Stimulated activated CD8-positive, alpha-beta memory T cell treated with anti-CD3 and anti-CD28 coated beads, Interleukin-2, amount 100 ng/mL, for 1 hour (primary cell): ENCODE measurements at places on chromosomes 6 and 20.

DNA sequence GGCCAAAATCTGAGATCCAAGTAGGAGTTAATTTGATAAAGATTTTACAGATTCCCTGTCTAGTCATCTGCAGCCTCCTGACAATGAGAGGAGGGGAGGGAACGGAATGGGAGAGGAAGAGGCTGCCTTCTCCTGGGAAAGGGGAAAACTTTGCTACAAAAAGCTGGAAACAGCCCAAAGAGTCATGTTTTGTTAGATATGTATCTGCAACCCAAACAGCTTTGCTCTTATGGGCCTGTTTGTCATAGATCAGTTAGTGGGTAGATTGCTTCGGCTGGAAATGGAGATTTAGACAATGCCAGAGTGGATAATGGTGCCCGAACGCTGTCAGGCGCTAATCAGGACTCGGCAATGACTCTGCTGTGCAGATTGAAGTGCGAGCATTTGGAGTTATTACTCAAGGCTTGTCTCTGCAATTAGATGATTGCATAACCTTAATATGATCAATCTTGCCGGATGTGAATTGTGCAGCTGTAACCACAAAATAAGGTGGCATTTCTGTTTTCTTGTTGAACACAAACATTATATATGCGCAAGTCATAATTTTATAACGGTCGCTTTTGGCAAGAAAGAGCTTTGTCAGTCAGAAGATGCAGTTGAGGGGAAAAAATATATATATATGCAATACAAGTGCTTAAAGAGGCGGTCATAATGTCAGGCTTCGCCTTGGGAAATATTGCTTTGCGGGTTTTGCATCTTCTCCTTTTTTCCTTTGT is 92.4 kb upstream of the MAFB start:
- no peak for DNase-seq

DNA sequence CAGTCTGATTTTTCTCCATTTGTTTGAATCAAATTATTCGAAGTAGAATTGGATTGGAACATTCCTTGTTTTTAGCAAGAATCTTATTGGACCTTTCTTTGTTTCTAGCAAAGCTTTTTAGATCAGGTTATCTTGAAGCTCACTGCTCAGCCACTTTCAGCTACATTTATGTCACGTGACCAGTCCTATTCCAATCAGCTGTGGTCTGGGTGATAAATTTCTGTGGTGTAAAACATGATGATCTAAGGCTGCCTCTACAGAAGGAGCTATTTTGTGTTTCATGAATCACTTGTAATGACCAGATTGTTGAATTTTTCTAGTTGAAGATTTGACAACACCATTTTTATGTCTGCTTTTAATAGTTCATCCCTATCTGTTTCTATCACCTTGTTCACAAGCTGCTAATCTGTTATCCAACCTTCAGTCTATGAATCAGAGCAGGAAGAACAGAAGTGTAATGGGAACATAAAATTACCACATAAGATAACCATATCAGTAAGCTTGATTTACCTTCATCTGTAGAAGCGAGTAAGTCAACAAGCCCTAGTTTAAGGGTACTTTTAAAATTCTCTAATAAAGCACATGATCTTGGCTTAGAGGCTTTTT is 101.0 kb upstream of the MAP3K7 start:
- no peak for DNase-seq

DNA sequence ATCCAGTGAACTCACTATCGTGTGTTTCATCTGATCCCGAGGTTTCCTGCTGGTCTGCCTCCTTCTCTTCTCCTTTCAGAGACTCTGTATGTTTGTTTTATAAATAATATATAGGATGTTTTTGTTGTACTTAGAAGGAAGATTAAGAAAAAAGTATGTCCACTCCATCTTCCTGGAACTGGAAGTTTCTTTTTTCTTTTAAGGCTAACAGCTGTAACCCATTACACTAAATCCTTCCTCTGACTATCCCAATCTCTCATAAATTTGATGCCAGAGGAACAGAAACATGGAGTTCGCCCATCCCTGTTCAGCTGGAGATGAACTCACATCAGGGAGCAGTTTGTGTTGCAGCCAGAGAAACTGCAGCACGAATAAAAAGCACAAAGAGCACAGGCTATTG is 20.7 kb downstream of the RIPK1 start:
- DNase-seq: no peak

- DNase-seq: no peak
Measured at GRCh38 chr6:10746915-10747250, 722 bp upstream of the TMEM14B start.

DNA sequence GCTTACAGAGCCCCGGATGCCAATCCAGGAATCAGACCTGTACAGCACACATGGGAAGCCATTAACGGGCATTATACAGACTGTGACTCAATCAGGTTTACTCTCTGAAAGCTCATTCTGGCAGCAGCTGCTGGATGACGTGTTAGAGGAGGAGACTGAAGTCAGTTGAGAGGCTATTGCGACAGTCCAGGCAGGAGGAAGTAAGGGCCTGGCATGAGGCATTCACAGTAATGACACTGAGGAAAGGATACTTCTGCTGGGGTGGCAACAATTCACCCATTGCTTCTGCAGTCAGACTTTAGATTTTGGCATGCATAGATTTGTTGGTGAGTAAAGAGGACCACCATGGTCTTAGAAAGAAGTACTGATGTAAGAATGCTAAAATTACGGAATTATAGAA is 151.0 kb upstream of the HEY2 start:
- no peak for DNase-seq

GRCh38 chr6:32460528-32460927 is 20.8 kb downstream of the HLA-DRA start:
- no peak for DNase-seq

GRCh38 chr6:33008944-33009861 is at the start of gene HLA-DOA:
TSS of gene HLA-DOA (minus strand) at chr6:33009591.
- peak; percentile 24 for DNase-seq

- no peak for DNase-seq
Measured at GRCh38 chr20:45117581-45117980, 2.6 kb upstream of the WFDC5 start.

DNA sequence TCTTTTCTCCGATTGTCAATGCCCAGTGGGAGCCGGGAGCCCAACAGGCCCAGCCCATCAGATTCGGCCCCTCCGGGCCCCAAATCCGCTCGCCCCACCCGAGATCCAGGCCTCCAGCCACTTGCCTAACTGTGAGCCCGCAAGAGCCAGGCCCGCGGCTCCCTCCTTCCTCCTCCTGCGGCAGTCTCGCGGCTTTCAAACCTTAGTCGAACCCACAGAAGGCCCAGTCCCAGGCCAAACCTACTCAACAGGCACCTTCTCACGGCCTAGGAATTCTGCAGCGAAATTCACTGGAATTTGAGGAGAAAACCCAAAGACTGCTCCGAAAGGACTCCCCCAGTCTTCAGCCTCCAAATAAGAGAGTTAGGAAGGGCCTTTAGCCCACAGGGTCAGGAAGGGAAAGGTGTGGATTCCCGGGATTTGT is 2.8 kb upstream of the TFAP2A start:
- no peak for DNase-seq

- DNase-seq: peak; percentile 80
Measured at GRCh38 chr20:38434770-38435554, at the start of gene SNHG17. TSS of gene SNHG17 (minus strand) at chr20:38435328.

DNA sequence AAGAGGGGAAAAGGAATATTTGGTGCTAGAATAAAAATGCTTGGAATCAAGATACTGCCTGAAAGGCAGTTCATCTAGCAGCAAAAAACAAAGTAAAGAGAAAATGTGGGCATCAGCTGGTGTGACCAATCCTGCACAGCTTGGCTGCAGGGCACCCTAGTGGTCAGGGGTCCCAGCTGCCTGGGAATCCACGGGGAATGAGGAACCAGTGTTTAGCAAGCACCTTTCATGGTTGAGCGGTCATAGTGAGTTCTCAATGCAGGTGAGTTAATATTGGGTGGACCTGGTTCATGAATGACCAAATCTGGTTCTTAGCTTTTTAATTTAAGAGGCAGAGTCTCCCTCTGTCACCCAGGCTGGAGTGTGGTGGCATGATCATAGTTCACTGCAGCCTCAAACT is 53.3 kb downstream of the CAP2 start:
- no peak for DNase-seq

DNA sequence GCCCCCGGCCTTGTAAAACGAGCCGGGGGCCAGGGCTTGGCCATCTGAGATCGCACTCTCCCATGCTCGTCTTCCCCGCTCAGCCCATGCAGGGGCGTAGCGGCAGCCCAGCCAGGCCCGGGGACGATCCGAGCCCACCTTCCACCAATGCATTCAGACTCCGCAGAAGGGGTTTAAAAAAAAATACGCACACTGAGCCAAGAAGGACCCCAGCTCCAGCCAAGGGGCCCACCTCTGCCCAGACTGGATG is 320 bp downstream of the GSTA4 start:
- DNase-seq: no peak

- peak; percentile 71 for DNase-seq
Measured at GRCh38 chr20:51404297-51405060, 138.0 kb downstream of the NFATC2 start.

DNA sequence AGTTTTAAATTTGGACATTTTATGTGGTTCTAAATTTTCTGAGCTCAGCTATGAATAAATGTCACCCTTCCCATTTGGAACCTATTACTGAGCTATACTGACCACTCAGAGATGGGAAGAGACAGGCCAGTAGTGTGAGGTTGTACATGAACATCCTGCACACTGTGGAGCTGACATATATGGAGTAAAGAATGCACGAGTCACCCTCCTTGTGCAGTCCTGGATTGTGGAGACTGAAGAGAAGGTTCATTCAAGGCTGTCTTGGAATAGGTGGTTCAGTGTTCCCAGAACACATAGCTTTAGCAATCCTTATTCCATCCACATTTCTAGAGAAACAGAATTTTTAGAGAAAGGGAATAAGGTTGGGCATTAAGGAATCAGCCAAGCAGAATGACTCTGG is 50.3 kb upstream of the OGFRL1 start:
- no peak for DNase-seq

DNA sequence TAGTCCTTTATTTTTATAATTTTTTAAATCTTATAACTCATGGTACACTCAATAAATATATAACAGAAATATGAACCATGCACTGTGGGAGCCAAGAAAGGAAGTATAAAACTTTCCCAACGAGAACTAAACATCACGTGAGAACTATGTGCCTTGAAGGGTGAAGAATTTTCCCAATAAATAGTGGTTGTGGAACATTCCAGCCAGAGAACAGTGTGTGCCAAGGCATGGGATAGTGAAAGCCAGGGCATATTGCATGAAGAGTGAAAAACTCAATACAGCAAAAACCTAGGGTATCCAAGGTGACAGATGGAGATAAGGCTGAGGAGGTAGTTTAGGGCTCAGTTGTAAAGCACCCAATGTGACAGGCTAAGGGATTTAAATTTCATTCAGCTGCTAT is 86.1 kb downstream of the SIM1 start:
- no peak for DNase-seq

- no peak for DNase-seq
Measured at GRCh38 chr20:49989234-49990065, 6.7 kb downstream of the SNAI1 start.

DNA sequence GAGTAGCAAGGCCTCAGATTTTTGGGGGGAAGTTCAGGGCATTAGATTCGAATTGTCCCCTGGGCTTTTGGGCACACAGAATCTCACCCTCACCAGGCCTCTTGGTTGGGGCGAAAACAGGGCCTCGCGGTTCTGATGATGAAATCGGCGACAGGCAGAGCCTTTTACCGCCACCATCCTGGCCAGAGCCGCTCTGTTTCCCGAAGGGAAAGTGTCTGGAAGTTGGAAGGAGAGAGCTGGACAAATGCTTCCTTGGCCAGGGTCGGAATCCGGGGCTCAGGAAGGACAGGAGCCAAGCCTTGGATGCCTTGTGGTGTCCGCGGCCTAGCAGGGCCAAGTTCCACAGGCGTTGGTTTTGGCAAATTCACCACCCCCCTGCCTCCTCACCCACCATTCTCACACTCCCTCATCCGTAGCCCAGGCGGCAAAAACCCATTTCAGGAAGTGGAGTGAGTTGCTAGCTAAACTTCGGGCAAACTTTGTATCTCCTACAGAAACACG is 3.5 kb upstream of the TFAP2A start:
- DNase-seq: no peak

- DNase-seq: no peak
Measured at GRCh38 chr6:170440437-170440836, 112.7 kb downstream of the PSMB1 start.

- DNase-seq: no peak
Measured at GRCh38 chr6:43738877-43739641, 31.0 kb upstream of the VEGFA start.

GRCh38 chr6:118743746-118744145 is 92.4 kb upstream of the CEP85L start:
- DNase-seq: no peak

DNA sequence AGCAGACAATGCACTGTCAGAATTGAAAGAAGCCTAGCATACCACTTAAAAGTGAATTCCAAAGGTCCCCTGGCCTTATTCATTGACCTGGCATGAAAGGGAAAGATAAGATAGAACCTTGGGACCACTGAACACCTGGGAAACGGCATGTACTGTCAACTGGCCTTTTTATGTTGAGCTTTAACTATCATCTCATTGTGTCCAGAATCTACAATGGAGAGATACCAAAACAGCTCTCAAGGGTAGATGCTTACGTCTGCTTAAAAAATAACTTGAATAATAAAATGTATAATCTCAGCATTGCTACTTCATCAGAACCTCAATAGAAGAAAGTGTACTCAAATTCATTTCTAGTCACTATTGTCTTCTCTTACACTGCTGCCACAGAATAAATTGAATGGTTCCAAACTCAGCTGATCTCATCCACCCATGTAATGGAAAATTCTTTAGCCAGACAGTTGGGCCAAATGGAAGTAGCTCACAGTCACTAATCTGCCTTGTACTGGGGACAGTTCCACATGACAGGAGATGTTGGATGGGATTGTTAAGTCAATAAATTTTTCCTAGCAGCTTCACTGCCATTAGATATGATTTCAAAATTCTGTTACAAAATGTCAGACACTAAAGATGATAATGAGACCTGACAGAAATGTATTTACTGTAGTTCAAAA is 93.8 kb downstream of the MLIP start:
- DNase-seq: no peak

GRCh38 chr20:47872341-47872740 is 87.1 kb upstream of the SULF2 start:
- no peak for DNase-seq

- DNase-seq: no peak
Measured at GRCh38 chr20:57574954-57575353, 14.0 kb downstream of the PCK1 start.

DNA sequence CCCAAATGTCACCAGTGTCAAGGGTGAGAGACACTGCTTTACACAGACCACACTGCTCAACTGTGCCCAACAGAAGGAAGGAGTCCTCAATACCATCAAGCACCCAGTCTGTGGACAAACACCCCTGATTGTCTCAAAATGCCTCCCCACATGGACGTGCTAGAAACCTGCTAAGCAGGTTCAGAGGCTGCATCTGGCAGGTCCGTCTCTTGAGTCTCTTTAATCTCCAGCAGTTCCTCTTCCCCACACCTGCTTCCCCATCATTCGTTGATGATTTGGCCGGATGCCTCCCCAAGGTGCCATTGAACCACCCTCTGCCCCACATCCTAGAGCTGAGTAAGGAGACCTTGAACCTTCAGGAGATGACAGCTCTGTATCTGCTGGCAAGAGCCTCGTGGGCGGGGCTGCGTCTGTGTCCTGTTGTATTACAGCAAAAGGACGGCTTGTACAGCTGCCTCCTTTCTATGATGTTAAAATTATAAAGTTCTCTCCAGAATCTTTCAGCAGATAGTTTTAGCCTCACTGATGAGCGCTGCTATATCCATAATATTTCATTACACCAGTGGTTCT is 179.2 kb downstream of the PREX1 start:
- no peak for DNase-seq
